ENCODE measurements at places on chromosomes 6 and 20.
A peak's percentile ranks its signal among the peaks of the same experiment; 100 is the strongest.

- DNase-seq: no peak
Measured at GRCh38 chr6:35188886-35189285, 24.9 kb upstream of the SCUBE3 start.

DNA sequence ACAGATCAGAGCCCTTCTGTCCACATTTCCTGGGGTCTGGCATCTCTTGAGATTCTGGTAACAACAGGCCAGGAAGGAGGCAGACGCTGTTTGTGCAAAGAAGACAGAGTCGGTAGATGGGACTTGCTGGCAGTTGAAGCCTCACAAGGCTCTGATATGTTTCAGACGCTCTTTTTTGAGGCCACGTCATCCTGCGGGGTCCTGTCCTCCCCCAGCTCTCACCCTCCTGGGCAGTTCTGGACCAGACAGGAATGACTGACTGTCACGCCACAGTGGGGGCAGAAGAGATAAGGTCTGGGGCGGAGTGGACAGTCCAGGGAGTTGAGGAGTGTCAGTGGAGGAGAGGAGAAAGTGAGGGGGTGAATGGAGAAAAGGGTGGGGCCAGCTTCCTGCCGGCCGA is 87.1 kb upstream of the SULF2 start:
- no peak for DNase-seq

- DNase-seq: no peak
Measured at GRCh38 chr6:133764008-133764753, 124.7 kb upstream of the TCF21 start.

- no peak for DNase-seq
Measured at GRCh38 chr6:4347877-4348276, 212.5 kb upstream of the ECI2 start.

GRCh38 chr6:73983367-73983766 is 287.4 kb downstream of the CD109 start:
- DNase-seq: no peak

DNA sequence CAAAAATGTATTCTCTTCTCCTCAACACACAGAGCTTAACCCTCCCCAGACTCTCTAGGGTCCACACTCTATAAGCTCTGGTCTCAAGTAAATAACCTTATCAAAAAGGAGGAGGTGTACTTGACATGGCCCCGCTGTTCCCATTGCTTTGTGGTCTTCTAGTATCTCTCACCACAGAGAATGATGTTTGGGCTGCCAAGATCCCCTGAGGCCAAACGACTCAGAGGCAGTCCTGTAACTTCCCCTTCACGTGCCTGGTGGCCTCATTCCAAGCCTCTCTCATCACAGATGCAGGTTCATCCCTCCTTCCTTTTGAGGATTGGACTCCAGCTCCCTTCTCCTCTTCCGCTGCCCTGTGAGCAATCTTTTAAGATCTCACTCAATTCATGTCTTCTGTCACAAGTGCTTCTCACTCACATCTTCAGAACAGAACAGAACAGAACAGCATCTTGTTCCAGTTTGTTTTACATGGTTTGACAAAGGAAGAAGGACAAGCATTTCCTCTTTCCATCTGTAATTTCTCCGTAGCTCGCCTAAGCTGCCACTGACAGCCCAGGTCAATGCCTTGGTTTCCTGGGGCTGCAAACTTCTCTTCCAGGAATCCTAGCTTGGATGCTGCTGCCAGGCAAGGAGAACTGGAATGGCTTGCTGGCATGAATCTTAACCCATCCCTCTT is 541.5 kb downstream of the CD83 start:
- peak; percentile 56 for DNase-seq

DNA sequence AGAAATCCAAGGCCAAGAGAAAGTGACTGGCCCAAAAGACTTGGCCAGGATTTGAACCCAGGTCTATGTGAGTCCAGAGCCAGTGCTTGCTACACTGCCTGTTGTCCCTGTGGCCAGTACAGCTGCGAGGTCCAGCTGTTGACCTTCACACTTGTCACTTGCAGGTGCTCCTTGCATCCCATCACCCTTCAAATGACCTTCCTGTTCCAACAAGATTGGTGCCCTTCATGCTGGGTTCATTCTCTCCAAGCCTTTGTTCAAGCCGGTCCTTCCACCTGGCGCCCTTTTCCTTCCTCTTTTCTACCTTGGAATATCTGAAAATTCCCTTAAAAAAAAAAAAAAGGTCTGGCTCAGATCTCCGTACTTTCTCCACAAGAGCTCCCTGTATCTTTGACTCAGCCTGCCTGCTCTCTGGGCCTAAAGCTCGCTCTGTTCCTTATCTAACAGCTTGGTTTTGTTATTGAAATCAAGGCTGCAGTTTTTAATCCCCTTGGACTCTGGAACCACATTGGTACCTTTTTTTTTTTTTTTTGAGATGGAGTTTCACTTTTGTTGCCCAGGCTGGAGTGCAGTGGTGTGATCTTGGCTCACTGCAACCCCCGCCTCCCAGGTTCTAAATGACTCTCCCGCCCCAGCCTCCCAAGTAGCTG is 22.2 kb upstream of the MRPS18A start:
- DNase-seq: no peak

GRCh38 chr6:169810066-169810989 is 58.9 kb downstream of the ERMARD start:
- DNase-seq: no peak

DNA sequence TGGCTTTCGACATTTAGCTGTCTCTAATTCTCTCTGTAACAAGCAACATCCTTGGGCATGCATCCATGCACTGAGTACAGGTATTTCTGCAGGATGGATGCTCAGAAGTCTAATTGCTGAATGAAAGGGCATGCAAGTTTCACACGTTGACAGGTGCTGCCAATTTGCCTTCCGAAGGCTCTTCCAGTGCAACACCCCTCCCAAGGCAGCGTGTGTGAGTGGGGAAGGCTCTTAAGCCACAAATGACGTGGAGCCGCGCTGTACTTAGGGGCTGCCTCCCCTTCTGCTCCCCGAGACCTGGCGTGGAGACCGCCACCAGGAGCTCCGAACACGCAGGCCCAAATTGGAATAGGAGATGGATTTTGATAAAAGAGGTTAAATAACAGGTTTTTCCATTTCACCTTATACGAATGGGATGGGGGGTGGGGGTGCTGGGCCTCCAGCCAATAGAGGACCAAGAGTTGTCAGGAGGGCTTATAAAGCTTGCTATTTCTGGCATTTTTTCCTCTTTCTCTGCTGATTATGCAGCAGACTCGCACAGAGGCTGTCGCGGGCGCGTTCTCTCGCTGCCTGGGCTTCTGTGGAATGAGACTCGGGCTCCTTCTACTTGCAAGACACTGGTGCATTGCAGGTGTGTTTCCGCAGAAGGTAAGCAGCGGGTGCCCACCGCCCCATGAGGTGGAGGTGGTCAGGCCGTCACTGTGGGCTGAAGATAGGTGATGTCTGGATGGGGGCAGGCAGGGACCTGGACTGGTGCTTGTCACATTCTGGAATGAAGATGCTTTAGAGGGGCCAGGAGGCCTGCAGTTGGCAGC is 30.9 kb downstream of the TOX2 start:
- DNase-seq: no peak

All from CD4-positive, alpha-beta T cell treated with Interleukin-15 for 1 hour (primary cell).